Left kidney (tissue), 8 donors: ENCODE measurements at places on chromosomes 16 and 17.

DNA sequence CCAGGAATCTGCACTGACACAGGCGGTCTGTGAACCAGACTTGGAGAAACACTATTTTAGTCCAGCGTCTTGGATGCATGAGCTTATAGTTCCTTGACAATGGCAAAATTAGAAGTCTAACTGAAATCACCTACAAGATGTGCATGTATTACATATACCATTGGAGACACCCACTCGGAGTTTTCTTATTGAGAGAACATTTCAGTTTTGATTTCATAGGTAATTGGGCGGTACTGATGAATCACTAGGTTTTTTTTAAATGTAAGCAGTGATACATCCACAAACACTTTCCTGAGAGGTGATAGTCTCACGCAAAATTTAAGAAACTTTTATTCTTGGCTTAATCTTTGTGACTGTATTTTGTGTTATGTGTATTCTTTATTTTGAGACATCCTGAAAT, 69.8 kb downstream of the PRKCA start:
- DNase-seq = no peak

GRCh38 chr17:67215991-67216421, 29.0 kb downstream of the HELZ start:
- no peak for DNase-seq

- no peak for DNase-seq
Measured at GRCh38 chr17:79027925-79028491, 4.0 kb downstream of the C1QTNF1 start.

DNA sequence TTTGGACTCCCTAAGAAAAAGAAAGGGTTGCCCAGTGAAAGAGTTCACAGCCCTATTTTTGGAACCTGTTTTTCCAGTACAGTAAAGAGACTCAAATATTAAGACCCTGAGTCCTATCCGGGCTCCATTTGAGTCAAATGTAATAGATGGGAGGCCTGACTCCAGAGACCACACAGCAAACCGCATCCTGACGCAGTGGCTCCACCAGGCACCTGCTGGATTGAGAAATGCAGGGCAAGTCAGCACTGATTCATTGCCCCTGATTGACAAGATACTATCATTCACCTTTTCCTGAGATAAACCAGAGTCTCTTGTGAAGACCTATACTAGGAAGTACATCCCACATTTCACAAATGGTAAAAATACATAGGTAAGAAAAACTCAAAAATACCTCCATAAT, 715.7 kb upstream of the SOX9 start:
- no peak for DNase-seq

DNA sequence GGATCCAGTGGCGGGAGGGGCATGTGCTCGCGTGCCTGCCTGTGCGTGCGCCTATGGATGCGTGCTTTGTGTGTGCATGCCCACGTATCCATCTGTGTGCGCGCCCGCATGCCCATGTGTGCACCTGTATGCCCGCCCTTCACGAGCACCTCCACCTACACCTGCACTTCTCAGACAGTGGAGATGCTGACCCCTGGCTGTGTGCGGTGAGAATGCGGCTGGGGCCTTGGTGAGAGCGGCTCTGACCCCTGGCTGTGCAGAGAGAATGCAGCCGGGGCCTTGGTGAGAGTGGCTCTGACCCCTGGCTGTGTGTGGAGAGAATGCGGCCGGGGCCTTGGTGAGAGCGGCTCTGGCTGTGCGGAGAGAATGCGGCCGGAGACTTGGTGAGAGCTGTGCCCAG, 33.9 kb downstream of the AXIN1 start:
- no peak for DNase-seq

- DNase-seq = peak; percentile 41
Measured at GRCh38 chr16:10817963-10818941, at the start of gene TVP23A. TSS of gene TVP23A (minus strand) at chr16:10818794. CDS start at chr16:10818493, 301 bp downstream.

GRCh38 chr16:15915555-15916081, 27.2 kb upstream of the CEP20 start:
- no peak for DNase-seq

- DNase-seq = no peak
Measured at GRCh38 chr17:55264278-55264644, 499 bp upstream of the HLF start.

DNA sequence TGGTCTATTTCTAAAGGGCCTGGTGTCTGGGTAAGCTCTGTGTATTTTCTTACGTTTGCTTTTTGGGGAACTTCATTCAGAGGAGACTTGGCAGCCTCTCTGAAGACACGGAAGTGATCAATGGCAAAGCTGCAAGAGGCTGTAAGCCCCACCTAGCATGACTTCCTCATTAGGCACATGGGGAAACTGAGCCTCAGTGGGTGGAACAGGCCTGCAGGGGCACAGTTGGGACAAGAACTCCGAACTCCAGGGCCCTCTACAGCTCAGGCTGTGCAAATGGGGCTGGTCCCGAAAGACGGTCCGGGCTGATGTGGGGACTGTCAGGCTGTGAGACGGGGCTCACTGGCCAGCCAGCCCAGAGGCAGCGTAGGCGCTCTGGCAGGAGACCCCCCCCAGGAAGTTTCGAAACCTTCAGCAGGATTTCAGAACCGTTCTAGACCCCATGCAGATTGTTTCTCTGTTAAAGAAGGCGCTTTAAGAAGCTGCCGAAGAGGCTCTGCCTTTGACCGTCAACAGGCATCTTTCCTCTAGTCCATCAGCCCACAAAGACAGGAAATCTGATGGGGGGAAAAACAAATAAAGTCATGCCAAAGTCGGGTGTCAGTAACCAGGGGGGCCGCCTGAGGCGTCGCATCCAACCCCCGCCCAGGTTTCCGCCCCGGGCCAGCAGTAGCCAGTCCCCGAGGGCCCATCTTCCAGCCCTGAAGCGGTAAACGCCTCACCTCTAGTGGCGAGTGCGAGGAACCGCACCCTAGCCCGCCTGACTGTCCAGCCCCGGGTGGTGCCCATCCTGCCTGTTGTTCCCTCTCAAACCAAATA, 79.8 kb upstream of the TBC1D3K start:
- no peak for DNase-seq

- peak; percentile 64 for DNase-seq
Measured at GRCh38 chr17:55295411-55296170, 30.8 kb downstream of the HLF start.

DNA sequence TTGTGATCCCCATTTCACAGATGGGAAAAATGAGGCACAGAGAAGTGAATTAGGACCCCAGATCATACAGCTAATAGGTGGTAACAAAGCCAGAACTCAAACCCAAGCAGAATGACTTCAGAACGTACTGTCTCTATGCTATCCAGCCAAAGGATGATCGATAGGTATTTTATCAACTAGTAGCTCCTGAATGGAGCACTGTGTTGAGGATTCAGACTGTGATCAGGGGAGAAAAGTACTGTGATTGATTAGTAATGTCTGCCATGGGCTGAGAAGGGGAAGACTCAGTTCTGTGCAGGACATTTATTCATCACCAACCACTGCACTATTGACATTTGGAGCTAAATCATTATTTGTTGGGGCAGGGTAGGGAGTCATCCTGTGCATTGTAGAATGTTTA, 38.7 kb downstream of the CACNG4 start:
- DNase-seq = no peak

DNA sequence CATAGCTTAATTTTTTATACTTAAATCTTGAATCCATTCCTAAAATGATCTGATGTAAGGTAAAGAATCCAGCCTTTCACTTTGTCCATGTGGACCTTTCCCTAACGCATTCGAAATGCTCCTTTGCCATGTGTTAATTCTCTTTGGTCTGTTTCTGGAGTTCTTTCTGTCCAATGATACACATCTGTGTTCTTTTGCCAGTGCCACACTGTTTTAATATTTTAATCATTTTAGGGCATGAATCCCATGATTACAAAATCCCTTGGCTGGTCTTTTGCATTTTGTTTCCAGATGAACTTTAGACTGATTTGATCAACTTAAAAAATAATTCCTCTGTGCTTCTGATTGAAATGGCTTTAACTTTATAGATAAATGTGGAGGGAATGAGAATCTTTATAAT, 74.1 kb downstream of the NTN1 start:
- no peak for DNase-seq

DNA sequence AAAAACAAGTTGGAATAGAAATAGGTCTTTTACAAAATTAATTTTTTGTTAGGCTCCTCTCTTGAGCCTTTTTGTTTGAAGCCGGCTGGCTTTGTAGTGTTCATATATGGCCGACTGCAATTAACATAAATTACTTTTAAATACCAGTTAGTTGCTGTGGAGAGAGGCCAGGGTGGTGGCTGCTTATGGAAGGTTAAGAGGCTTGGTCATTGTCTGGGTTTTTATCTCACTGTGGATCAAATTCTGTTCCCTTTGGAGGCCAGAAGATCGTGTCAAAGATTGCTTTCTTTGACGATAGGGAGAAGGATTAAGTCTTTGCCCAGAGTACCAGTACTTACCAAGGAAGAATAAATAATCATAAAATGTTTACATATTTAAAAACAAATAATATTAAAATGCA, 39.9 kb downstream of the MSI2 start:
- no peak for DNase-seq

GRCh38 chr17:28996554-28997096, 9.2 kb downstream of the SEZ6 start:
- DNase-seq = no peak

DNA sequence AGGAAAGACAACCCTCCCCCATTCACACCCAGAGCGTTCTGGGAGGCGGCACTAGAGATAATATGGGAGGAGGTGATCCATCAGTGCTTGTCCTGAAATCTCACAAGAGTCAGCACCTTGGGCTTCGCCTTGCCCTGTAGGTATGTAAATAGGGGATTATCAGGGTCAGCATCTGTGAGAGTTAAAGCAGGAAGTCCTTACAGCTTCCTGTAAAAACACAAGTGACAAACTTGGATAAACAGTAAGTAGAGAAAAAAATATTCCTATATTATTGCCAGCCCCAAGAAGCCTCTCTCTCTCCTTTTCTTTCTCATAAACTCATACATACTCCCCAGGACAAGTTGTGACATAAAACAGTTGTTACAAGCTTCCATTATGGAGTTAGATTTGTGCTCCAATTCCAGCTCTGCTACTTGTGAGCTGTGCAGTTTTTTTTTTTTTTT, 187.7 kb downstream of the MAF start:
- peak; percentile 57 for DNase-seq

GRCh38 chr16:14548933-14549788, 80.9 kb downstream of the PARN start:
- DNase-seq = no peak

GRCh38 chr17:41535764-41536481, 7.8 kb upstream of the KRT19 start:
- no peak for DNase-seq

GRCh38 chr16:69182730-69183416, 4.1 kb upstream of the SNTB2 start:
- DNase-seq = no peak

DNA sequence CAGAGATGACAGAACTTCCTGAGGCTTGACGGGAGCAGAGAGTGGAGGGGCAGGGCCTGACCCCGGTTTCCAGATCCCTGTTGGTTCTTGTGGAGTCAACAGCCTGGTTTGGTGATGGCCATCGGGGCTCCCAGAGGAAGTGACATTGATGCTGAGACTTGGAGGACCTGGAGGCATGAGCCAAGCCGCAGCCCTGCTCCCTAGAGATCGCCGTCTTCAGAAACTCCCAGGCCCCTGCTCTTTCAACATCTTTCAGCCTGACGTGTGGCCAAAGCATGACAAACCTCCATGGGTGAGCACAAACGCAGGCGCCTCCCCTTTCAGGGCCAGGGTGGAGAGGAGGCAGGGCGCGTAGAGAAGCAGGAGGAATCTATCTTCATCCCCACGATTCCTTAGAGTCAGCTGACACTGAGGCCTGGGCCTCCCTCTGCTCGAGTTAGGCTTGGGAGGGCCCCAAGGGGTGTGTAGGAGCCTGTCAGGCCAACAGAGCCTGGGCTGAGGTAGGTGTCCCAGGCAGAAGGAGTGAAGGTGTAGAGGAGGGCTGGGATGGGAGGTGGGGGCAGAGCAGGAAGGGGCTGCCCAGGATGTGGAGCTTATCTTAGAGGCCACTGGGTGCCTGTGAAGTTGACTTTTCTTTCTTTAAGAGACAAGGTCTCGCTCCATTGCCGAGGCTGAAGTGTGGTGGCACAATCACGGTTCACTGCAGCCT, 56.1 kb upstream of the MED9 start:
- DNase-seq = no peak

DNA sequence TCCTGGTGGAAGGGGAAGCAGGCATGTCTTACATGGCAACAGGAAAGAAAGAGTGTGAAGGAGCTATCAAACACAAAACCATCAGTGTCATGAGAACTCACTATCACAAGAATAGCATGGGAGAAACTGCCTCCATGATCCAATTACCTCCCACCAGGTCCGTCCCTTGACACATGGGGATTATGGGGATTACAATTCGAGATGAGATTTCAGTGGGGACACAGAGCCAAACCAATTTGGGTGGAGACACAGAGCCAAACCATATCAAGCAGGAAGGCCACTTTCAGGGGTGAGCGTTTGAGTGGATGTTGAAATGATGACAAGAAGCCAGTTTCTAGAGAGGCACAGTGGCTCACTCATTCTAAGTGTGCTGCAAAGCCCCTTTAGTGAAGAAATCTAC, 143.8 kb downstream of the CPPED1 start:
- DNase-seq = no peak

GRCh38 chr17:39757931-39758873, 20.5 kb downstream of the GRB7 start:
- DNase-seq = no peak

DNA sequence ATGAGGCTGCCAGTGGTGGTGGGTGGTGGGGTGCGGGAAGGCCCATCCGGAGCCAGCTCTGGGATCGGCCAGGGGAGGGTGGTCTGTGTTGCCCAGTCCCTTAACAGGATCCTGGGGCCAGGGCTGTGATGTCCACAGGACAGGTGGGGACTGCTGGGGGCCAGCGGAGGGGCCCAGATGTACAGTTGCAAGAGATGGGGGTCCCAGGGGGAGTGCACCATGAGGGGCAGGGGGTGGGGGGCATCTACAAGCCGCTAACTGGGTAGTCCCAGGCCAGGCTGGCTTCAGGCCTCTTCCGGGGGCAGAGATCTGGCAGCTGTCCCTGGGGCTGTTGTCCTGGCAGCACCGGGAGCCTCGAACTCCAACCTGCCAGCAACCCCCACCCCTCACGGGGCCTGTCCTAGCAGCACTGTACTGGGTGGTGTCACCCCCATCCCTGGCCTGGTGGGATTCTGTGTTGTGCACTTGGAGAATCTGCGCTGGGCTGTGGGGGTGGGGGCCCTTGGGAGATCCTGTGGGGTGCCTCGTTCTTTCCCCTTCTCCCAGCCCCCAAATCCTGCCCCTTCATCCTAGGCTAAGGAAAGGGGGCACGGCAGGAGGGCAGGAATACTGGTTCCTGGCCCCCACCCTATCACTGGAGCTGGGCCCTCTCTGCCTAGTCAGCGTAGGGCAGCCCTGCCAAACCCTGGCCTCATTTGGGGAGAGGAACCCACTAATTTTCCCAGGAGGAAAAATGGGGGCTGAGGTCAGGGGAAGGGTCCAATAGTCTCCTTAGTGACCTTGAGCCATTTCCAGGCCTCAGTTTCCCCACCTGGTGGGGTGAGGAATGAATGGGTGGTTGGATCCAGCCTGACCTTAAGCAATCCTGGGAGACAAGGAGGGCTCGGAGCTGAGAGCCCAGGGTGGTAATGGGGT, 1.4 kb downstream of the MTSS2 start:
- no peak for DNase-seq

- no peak for DNase-seq
Measured at GRCh38 chr16:70664325-70665112, 18.2 kb downstream of the IL34 start.
